ENCODE measurements at places on chromosomes 1 and 21.

DNA sequence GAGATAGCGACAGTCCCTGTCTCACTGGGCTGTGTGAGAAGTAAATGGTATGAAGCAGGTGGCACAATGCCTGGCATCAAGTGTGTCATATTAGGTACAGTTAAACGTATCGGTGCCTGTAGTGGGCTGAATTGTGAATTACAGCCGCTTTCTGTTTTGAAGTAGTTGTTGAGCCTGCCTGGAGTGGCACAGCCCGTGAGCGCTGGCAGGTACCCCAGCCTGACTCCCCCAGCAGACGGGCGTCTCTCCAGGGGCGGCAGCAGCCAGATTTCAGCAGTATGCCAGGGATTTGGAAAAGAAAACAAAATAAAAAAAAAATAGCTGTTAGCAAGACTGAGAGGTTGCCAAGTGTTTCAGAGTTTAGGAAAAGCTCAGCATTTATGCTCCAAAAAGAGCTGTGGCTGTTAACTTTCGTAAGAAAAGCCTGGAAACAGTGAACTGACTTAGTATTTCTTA lies 26.6 kb upstream of the GPR153 start:
- no peak for DNase-seq

- DNase-seq = no peak
Measured at GRCh38 chr1:52111492-52111891, 30.4 kb upstream of the ZFYVE9 start.

DNA sequence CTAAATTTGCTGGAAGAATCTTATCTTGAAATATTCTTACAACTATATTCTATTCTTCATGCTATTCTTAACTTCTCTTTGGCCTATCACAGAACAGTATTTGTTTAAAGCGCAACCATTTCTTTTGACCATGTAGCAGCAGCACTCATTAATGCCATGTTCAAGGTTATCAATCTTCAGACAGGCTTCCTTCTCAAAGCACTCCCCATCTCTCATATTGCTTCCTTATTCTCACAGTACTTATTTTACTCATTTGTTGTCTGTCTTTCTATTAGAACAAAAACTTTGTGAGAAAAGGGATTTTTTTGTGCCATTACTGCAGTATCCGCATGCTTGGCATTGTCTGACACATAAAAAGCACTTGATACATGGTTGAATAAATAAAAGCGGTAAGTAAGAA lies 89.7 kb downstream of the ATP1B1 start:
- no peak for DNase-seq

DNA sequence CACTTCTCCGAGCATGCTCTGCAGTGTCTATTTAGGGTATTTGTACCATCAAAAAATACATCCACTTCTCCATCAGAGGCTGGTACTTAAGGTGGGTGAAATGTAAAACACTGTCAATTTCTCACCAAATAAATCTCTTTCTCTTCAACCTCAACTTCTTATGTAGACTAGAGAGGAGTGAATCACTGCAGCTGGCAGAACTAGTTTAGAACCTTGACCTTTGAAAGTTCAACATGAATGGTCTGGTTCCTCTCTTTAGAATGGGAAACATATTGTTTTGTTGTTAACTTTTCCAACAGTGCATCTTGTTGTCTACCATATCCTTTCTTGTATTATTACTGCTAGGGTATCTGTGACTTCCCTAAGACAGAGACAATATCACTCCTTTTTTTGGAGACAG lies 20.1 kb upstream of the SLC44A5 start:
- DNase-seq = no peak

- DNase-seq = no peak
Measured at GRCh38 chr1:248733566-248733965, 22.0 kb downstream of the LYPD8 start.

- DNase-seq = no peak
Measured at GRCh38 chr1:22609291-22609690, 27.1 kb upstream of the C1QA start.

DNA sequence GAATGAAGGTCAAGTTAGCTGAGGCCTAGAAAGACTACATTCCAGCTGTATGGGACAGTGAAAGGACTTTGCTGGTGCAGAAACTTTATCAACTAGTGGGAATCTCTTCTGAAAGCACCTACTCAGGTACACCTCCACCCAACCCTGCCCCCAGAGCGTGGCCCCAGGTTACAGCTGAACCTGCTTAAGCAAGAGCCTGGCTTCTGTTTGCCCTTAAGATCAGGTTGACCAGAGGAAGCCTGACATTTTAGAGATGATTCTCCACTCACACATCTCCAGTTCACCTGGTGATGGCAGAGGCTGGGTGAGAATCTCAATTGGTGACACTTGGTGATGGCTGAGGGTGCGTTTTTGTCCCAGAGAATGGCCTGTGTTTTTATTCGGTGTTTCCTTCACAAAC lies 24.0 kb downstream of the ELAPOR1 start:
- no peak for DNase-seq

DNA sequence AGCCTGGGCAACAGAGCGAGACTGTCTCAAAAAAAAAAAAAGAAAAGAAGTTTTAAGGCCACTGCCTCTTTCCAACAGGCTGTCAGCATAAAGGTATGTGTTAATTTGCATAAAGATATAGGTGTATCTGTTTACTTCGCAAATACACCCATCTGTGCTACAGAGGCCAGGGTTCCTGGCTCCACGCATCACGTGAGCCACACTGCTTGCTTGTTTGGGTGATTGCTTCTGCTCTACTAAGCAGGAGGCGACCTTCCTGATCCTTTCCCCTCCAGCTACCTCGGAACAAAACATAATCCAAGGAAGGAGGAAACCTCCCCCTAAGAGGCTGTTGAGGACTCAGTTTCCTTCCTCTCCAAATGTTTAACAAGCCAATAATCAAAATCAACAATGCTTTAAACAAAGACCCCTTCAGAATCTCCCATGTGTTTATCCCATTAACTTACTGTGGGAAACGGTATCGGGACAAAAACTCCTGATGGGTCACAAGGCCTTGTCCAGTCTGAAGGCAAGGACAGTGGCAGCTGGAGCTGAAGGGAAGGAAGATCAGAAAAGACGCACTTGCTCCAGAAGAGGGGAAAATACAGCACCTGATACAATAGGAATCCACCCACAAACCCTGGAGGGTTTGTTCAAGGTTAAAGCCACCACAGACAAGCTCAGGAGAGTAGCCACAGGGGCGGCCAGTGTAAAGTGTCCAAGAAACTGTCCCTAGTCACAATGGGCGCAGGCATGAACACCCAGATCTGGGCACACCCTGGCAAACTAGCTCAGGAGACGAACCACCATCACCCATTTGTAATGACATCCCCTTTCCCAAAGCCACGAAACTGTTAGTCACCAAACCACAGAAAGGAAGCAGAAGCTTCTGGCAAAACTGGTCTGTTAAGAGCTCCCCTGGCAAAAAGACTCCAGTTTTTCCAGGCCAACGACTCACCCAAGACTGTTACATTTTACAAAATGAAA lies 17.2 kb downstream of the CTNNBIP1 start:
- peak; percentile 2 for DNase-seq

GRCh38 chr1:200707116-200707515 lies 31.6 kb upstream of the CAMSAP2 start:
- DNase-seq = no peak

DNA sequence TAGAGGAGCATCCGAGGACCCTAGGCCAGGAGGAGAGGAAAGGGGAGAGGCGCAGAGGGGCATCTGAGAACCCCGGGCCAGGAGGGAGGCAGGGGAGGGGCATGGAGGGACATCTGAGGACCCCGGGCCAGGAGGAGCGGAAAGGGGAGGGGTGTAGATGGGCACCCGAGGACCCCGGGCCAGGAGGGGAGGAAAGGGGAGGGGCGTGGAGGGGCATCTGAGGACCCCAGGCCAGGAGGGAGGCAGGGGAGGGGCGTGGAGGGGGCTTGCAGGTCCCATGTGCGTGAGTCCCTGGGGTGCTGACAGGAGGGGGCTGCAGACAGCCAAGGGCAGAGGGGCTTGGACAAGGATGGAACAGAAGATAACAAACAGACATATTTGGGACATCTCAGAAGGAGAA lies 190.0 kb upstream of the ARHGEF16 start:
- DNase-seq = no peak

- DNase-seq = no peak
Measured at GRCh38 chr21:36923270-36923669, 43.2 kb downstream of the HLCS start.

DNA sequence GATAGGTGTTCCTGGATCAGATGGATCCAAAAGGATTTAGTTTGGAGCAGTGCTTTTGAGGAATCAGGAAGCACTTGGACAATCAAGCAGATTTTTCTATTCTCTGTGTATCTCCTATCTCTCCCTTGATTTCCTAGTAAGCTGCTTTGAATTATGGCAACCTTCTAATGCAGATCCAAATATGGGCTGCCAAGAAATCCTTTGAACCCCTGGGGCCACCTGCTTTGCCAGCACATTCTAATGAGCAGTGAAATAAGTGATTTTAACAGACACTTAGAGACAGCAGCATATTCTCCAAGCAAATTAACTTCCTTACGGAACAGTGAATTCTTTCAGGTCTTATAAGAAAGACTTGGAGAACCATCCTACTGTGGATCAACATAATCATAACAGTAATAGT lies 195.4 kb downstream of the GPR52 start:
- DNase-seq = no peak

GRCh38 chr1:221760911-221761310 lies 19.0 kb upstream of the DUSP10 start:
- no peak for DNase-seq

GRCh38 chr1:58845942-58846341 lies 62.1 kb upstream of the JUN start:
- DNase-seq = no peak

DNA sequence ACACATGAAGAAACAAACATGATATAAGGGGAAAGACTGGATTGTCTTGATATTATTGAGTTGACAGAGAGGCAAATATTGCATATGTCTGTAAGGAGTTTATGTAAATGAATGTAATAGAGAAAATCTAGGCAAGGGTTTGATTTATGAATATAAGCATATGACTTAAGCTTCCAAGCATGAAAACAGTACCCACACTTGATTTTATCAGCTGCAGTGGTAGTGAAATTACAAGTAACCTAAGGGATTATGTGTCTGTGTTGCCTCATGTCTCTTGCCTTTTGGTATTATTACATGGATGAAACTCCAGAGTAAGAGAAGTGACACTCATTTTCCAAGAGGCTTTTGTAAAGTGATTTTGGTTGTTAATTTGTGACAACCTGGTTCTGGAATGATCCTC lies 1678.9 kb downstream of the KCNT2 start:
- no peak for DNase-seq

GRCh38 chr1:27633298-27633610 lies 1.7 kb downstream of the FGR start:
- no peak for DNase-seq
